HuH-7 (cell line): ENCODE measurements at places on chromosomes 6 and 20.

DNA sequence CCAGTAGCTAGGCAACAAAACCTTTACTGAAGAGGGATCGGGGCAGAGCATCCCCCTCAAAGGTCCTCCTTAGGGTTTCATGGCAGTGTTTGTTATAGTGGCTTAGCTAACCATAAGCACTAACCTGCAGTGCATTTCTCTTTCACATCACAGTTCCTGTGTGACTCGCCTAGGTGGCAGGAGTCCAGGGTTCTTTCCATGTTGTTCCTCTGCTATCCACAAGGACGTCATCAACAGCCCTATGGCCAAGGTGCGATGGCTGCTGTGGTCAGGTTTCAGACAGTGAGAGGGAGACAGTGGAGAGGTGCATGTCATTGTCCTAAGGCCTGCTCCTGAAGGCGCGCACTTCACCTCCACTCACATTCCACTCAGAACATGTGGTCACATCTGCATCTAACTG is 38.8 kb upstream of the FOXA2 start:
- peak; percentile 20 for DNase-seq

GRCh38 chr6:18115356-18115755 is 7.1 kb downstream of the NHLRC1 start:
- no peak for DNase-seq

DNA sequence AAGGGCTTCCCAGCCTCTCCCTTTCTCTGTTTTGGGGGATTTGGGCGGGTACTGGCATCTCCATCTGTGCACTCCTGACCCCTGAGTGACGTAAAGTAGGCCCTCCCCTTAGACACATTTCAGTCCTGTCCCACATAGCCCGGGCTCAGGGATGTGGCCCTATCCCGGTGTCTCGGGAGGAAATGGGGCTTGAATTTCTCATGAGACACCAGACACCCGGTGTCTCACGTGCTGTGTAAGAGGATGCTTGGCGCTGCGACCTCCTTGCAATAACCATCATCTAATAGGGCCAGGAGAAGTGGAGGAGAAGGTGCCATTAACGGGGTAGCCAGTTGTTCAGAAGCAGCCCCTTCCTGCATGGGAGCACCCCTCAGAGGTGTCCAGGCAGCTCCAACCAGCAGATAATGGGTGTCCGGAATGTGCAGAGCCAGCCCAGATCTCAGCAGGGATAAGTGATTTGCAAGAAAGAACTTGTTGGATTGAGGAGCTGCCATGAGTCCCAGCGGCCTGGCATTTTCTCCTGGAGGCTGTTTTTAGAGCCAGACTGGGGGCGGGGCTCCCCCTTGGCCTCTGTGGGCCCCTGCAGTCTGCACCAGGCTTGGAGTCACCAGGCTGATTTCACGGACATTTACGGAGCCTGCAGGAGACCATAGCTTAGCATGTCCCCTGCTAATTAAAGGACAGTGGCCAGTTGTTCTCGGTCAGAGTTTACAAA is 372.0 kb downstream of the PREX1 start:
- no peak for DNase-seq

DNA sequence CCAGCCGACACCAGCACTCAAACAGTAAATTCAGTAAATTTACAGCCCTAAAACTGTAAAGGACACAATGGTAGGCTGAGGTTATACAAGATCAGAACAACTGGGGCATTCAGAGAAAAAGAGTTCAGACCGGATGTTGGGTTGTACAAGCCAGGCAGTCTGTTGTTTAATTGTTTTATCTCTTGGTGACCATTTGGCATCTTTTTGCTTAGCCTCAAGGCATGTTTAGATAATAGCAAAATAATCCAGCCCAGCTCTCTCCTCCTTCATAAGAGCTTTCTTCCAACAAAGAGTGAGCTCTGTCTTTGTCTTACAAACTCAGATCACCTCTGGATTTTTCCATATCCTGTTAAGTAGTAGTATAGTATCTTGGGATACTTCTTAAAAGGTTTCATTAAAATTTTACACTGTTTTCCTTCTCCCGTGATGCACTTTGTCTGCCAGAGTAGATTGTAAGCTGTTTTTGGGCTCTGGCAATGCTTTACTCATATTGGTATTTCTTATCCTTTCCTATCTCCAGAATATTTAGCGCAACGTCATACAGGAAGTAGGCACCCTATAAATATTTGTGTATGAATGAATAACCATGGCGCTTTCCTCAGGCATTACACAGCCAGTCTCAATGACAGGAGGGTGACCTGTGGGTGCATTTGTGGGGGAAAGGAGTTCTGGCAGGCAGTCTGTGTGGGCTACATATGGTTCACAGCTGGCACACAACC is 35.6 kb upstream of the TRAM2 start:
- no peak for DNase-seq

DNA sequence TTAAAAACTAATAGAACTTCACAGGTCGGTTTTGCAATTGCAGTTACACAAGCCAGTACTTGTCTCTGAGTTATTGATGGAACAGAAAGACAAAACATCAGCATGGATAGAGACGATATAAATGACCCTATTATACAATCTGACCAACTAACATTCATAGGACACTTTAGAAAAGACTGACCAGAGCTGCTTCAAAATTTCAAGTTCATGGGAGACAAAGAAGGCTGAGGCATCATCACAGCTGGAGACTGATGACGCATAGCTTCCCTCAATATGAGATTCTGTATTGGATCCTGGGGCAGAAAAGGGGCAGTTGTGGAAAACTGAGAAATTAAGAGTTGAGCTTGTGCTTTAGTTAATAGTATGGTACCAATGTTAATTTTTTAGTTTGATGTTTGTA is 174.0 kb downstream of the THBS2 start:
- DNase-seq: no peak

DNA sequence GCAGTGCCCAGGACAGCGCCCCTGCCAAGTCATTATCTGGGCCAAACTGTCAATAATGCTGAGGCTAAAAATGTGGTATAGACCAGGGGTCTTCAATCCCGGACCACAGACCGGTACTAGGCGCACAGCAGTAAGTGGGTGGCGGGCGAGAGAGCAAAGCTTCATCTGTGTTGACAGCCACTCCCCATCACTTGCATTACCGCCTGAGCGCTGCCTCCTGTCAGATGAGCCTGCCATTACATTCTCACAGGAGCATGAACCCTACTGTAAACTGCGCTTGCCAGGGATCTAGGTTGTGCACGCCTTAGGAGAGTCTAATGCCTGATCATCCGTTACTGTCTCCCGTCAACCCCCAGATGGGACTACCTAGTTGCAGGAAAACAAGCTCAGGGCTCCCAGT is 91.0 kb downstream of the NFATC2 start:
- DNase-seq: no peak

GRCh38 chr20:5735845-5736510 is 14.2 kb upstream of the SHLD1 start:
- DNase-seq: no peak

DNA sequence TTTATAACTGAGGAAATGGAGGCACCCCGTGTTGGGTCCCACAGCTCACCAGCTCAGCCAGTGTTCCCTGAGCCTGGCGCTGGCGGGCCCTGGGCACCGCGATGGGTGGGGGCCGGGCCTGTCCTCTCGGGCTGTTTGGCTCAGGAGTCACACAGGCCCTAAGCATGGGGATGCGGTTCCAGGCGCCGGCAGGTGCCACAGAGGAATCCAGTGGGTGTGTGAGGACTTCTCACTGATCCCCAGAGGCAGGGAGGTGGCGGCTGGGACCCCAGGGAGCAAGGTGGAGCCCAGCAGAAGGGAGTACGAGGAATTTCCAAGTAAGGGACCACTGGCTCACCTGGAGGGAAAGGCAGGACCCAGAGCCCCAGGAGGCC is 57.5 kb downstream of the IRF4 start:
- no peak for DNase-seq

DNA sequence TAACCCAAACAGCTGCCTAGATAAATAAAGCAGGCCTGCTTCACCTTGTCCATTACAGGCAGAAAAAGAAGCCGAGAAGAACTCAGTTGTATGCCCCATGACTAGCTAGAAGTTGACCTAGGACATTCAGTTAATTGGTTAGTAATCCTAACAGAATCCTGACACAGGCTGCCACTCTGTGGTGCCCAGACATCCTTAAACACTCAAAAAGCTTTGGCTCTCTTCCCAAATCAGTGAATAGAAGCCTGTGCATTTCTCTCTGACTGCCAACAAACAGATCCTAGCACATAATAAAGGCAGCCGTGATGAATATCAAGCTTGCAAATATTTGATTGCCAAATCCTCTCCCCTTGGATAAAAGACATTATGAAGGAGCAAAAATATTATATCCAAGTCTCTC is 519.1 kb upstream of the EYS start:
- DNase-seq: no peak

DNA sequence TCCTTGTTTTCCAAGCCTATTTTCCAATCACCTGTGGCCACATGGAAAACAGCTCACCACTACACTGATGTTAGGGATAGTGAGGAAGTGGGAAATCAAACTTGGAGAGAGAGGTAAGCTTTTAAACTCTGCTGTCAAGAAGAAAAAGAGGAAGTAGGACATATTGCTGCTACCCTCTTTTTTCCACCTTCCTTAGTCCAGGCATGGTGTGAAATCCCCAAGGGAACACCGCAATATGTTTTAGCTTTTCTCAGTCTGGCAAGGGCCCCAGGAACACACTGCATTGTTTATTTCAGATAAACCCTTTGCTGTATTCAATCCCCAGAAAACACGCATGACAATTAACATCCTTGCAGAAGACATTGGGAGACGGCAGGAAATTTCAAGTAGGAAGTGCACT is 61.3 kb downstream of the HS3ST5 start:
- no peak for DNase-seq

DNA sequence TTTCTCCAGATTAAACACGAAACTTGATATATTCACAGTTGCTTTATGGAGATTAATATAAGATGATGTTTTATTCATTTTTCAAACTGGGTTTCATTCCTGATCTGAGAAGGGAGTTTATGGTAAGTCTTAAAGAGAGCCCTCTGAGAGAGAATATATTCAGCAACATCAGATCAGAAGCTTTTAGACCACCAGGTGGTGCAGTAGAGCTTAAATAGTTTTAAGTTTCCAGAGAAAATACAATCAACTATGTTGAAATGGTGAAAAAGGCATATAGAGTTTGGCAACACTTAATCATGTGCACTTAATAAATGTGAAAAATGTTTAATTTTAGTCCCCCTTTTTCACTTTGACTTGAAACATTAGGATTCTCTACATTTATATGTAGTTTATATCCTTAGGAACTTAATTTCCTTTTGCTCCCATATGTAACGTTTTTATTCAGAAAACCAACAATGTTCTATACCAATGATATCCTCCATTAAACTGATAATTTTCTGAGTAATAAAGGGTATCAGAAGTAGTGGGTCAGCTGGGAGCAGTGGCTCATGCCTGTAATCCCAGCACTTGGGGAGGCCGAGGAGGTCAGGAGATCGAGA is 86.4 kb upstream of the CLDN20 start:
- peak; percentile 40 for DNase-seq

DNA sequence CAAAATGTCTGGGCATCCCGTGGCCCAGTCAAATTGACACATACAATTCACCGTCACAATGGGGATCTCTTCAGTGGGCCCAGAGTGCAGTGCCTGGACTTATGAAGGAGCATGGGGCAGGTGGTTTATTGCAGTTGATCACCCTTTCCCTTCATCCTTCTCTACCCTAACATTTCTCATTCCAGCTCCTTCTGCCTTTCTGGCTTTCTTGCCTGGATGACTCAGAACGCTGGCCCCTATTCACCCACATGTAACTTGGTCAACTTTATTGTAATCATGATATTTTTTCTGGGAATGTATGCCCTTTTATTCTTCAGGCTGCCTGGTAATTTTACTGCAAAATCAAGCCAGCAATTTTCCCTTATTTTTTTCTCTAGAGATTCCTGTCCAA is 179.9 kb upstream of the DTNBP1 start:
- no peak for DNase-seq

DNA sequence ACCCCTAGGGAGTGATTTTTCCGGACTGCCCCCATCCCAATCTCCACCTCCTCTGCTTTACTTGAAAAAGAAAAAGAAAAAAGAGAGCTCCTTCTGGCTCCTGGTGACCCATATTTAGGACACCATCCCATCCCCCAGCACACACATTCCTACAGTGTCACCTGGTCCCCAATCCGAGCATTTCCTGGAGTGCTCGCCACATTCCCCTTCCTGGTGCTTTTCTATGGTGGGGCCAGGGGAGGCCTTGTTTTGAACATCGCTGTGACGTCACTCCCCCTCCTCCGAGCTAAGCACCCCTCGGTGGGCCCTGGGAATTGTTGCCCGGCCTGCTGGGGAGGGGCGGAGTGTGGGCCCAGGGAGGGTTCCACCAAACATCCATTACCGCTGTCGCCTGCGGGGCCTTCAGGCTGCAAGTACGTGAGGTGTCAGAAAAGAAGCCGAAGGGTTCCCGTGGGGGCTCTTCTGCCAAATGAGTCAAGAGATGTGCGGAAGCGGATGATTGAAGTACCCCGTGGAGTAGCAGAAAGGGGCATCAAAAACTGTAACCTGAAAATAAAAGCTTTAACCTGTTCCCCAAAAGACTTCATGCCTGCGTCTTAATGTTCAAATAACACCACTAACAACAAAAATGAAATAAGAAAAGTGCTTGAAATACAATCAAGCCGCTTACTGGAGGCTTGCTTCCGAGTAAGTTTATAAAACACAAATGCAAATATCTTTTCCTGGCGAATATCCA is 2.8 kb upstream of the FOXC1 start:
- DNase-seq: no peak

GRCh38 chr6:1053586-1053985 is 258.3 kb upstream of the FOXQ1 start:
- no peak for DNase-seq

DNA sequence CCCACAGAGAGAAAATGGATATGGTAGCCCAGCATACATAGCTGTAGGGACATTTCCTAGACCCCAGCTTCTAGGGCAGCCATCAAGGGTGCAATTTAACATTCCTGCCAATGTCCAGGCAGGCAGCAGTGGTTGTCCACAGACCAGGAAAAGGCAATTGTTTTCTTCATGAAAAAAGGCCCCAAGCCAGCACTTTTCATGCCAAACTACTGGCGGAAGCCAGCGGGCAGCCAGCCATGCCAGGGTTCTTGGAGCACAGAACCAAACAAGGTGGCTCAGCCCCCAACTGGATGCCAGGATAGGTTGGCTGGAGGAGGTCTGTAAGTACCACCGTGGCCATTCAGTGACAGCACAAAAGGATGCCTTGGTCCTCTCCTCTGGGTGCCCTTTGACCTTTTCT is 94.6 kb downstream of the BANF2 start:
- no peak for DNase-seq

GRCh38 chr20:25050501-25051350 is 7.2 kb downstream of the ACSS1 start:
- no peak for DNase-seq
